ENCODE measurements at places on chromosomes 3 and 15. TPM values are rescaled to one million over a fixed set of nuclear protein-coding genes. Genes with fewer than 3 reads are reported as not detected.
A peak's percentile ranks its signal among the peaks of the same experiment; 100 is the strongest.

DNA sequence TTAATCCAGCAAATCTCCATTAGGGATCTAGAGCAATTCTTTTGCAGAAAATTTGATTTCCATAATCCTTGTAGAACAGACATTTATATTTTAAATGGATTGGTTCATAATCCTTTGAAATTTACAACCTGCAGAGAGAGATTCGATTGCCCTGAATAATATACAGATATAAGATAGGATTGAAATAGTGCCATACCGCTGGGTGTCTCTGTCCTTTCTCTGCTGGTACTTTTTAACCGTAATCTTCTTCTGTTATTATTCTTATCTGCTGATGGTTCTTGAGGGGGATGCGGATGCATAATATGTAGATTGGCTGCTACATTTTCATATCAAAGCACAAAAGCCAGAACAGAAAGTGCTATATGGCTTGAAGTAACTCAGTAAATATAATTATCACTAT is 182.2 kb downstream of the CFAP20DC start:
- DNase-seq = no peak
- no peaks in the 10 kb centered on the region for H3K36me3 ChIP-seq
- peaks cover 5% of the 10 kb centered on the region for H3K4me1 ChIP-seq
- no peaks in the 10 kb centered on the region for H3K27me3 ChIP-seq
- no peak overlapping the region for H3K4me3 ChIP-seq

DNA sequence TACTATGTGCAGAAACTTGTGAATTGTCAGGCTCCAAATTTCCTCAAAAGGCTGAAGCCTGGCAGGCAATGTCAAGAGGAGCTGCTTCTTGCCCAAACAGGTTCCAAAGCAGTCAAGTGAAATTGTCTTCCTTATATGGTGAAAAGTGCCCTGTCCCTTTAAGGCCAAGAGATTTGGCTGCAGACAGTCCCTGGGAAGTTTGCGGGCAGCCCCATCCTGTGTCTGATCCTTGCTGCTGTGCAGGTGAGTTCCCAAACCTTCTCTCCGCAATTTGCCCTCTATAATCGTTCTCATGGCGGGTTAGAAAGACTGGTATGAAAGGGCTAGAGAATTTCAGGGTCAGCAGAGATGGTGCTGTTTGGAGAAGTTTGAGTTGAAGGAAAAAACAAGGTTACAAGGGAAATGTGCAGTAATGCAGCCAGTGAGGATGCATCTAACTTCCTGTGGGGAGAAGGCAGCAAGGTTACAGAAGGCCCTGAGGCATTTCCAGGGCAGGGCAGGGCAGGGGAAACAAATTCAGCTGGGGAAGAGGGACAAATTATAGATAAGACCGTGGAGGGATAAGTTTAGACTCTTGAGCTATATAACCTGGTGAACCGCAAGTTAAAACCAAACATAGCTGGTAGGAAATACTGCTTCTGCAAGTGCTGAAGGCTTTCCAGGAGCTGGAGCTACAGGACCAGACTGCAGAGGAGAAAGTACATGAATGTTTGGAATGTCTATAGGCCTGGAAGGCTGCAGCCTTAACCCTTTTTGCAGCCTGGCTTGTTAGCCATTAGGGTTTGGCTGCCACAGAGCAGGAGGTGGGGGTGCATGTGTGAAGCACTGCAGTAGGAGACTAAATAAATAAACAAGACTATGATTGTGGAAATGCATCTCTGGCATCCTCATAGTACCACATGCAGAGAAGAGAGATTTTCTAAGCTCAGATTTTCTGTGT is 256.2 kb upstream of the IL12A start:
- no peaks in the 10 kb centered on the region for H3K27me3 ChIP-seq
- no peaks in the 10 kb centered on the region for H3K36me3 ChIP-seq
- no peak overlapping the region for H3K4me3 ChIP-seq
- no peak for DNase-seq
- H3K4me1 ChIP-seq = no peaks in the 10 kb centered on the region
- no peak overlapping the region for H3K27ac ChIP-seq

DNA sequence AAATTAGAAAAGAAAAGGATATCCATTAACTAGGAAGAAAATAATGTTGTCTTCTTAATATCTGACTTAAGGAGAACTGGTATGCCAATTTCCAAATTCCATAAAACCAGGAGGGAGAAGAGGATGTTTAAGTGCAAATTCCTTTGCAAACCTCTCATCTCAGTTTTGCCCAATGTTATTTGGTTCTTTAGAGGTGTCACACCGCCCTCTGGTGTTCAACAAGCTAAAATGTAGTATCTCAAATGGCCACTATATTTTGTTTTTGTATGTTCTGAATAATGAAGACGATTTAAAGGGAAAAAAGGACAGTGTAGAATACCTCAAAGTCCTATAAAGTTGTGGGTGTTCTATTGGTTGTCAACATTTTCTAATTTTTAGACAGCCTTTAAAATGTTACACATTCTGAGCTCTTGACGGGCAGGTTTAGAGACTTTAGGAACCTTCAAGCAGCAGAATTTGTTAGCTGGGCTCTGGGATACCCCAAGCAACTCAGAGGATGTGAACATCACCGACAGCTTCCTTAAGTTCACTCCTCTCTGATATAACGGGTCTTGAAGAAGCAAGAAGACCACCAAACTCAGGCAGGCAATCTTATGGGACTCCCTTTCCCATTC is 458.3 kb downstream of the MFSD1 start:
- H3K4me3 ChIP-seq = no peak overlapping the region
- peak; percentile 12 for DNase-seq
- no peaks in the 10 kb centered on the region for H3K4me1 ChIP-seq
- no peaks in the 10 kb centered on the region for H3K36me3 ChIP-seq

DNA sequence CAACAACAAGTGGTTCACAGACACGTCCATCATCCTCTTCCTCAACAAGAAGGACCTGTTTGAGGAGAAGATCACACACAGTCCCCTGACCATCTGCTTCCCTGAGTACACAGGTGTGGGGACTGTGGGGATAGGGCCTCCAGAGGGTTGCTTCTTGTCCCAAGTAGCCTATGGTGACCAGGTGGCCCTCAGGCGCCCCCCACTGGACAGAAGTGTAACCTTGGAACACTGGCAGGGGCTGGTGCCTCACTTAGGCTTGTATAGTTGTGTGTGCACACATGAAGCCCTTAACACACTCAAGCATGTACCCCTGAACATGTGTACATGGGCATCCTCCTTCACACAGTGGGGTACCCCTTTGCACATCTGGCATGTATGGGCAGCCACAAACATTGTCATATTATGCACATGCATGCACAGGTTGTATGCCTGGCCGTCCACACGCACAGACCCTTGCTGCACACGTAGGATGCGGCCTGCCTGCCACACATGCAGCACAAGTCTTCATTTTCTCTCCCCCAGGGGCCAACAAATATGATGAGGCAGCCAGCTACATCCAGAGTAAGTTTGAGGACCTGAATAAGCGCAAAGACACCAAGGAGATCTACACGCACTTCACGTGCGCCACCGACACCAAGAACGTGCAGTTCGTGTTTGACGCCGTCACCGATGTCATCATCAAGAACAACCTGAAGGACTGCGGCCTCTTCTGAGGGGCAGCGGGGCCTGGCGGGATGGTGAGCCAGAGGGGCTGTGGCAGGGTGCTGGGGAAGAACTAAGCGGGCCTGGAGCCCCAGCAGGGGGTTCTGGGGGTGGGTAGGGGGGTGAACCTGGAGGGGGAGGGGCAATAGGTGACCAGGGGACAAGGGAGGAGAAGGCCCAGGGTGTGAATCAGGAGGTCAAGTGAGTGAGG is 11.7 kb upstream of the SEMA3B start:
- peak overlapping the region; percentile 8 for H3K27ac ChIP-seq
- H3K27me3 ChIP-seq = no peaks in the 10 kb centered on the region
- no peak overlapping the region for H3K4me3 ChIP-seq
- peaks cover 67% of the 10 kb centered on the region for H3K4me1 ChIP-seq

DNA sequence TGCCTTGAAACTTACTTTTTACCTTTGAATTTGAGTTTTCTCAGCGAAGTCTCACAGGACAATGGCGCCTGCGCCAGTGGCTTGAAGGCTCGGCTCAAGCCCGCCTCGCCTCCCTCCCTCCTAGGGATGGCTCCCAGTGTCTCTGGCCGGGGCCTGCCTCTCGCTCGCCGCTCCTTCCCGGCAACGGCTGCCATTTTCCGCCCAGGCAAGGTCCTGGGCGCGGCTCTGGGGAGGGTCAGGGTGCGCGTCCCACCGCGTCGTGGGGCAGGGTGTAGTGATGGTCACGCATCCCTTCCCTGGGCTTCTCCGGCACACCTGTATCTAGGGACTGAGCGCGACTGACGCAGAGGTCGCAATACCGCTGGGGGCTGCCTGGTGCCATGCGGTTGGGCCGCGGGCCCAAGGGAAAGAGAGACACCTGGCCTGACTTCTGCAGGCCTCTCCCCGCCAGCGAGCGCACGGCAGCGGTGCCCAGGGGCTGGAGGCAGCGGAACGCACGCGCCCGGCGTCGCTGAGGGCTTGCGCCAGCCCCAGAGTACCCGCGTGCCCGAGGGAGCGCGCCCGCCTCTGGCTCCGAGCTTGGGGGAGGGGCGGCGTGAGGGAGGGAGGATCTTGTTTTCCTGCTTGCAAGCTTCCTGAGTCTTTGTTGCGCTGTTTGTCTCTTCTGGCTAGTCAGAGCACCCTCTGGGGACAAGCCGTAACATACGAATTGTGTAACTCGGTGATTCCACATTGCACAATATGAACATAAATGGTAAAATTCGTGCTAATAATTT is 20.7 kb upstream of the FEM1B start:
- H3K4me3 ChIP-seq = peak overlapping the region; percentile 72
- H3K4me1 ChIP-seq = peaks cover 18% of the 10 kb centered on the region
- peak; percentile 88 for DNase-seq

- no peak overlapping the region for H3K4me3 ChIP-seq
- H3K27ac ChIP-seq = no peak overlapping the region
- no peaks in the 10 kb centered on the region for H3K4me1 ChIP-seq
- H3K27me3 ChIP-seq = no peaks in the 10 kb centered on the region
- DNase-seq = no peak
These were observed 28.1 kb downstream of the HACD3 start for GRCh38 chr15:65558336-65558735.

- DNase-seq = no peak
- H3K27me3 ChIP-seq = no peaks in the 10 kb centered on the region
- no peaks in the 10 kb centered on the region for H3K36me3 ChIP-seq
- H3K4me1 ChIP-seq = peaks cover 3% of the 10 kb centered on the region
These were observed 11.8 kb downstream of the PARP15 start for GRCh38 chr3:122589297-122589696.

DNA sequence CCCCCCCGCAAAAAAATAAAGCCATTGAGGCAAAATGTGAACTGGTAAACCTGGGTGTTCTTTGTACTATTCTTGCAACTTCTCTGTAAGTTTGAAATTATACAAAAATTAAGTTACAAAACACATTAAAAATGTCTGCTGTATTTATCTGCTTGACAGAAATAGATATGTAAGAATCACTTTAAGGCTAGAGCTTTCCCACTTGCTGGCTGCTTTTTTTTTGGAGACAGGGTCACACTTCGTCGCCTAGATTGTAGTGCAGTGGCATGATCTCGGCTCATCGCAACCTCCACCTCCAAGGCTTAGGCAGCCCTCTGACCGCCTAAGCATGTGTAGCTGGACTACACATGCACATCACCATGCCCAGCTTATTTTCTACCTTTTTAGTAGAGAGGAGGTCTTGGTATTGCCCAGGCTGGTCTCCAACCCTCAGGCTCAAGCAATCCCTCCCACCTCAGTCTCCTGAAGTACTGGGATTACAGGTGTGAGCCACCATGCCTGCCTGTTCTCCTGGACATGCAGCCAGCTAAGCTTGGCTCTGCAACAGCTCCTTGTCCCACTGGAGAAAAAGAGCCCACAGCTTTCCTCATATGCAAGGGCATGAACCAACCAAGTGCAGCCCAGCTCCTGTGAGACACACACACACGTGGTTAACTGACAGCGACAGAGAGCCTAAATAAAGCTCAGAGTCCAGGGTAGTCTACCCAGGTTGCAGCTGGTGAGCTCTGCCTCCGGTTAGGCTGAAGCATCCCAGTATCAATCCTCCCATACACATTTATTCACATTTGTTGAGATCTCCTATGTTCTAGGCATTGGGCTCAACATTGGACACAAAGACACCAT is 4.5 kb downstream of the RPS17 start:
- no peak overlapping the region for H3K27ac ChIP-seq
- H3K4me3 ChIP-seq = no peak overlapping the region
- H3K36me3 ChIP-seq = peaks cover 61% of the 10 kb centered on the region
- DNase-seq = no peak

DNA sequence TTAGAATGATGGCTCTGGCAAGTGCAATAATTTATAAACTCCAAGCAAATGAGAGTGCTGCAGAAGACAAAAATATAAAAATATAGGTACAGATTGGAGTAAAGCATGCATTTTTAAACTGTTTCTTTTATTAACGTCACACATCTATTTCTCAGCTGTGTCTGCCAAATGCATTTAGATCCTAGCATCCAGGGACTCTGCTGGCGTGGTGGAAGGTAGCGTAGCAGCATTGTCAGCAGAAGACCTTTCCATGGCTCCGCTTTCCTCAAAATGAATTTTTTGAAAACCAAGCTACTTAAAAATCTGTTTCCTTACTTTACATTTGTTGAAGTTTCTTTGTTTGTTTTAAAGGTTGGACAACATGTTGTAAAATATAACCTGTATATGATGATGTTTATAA is 16.3 kb upstream of the ATP10A start:
- no peak overlapping the region for H3K27ac ChIP-seq
- no peaks in the 10 kb centered on the region for H3K36me3 ChIP-seq
- H3K4me3 ChIP-seq = no peak overlapping the region
- H3K4me1 ChIP-seq = no peaks in the 10 kb centered on the region

GRCh38 chr3:161419555-161420333 is 48.4 kb upstream of the SPTSSB start:
- no peaks in the 10 kb centered on the region for H3K36me3 ChIP-seq
- no peaks in the 10 kb centered on the region for H3K4me1 ChIP-seq
- DNase-seq = no peak

- H3K4me3 ChIP-seq = no peak overlapping the region
- H3K36me3 ChIP-seq = no peaks in the 10 kb centered on the region
- no peak overlapping the region for H3K27ac ChIP-seq
These were observed 35.6 kb downstream of the ALCAM start for GRCh38 chr3:105402287-105402801.

- no peaks in the 10 kb centered on the region for H3K27me3 ChIP-seq
- no peak for DNase-seq
- H3K27ac ChIP-seq = no peak overlapping the region
- H3K36me3 ChIP-seq = no peaks in the 10 kb centered on the region
- no peak overlapping the region for H3K4me3 ChIP-seq
These were observed 33.6 kb downstream of the CD276 start for GRCh38 chr15:73717802-73718201.

TM4SF4 gene
- not detected for polyA plus RNA-seq

IL20RB gene
- 0.47 TPM for polyA plus RNA-seq

GPR156 gene
- polyA plus RNA-seq = not detected

GASK1A gene
- polyA plus RNA-seq = not detected

TRIM42 gene
- not detected for polyA plus RNA-seq
